ENCODE measurements at places on chromosomes 11 and 22. TPM values are rescaled to one million over a fixed set of nuclear protein-coding genes. Genes with fewer than 3 reads are reported as not detected.

GRCh38 chr11:3170044-3170755 is 5.1 kb upstream of the OSBPL5 start:
- no peak for DNase-seq

GRCh38 chr22:31451709-31452571 is 37.7 kb downstream of the EIF4ENIF1 start:
- no peak for DNase-seq

DNA sequence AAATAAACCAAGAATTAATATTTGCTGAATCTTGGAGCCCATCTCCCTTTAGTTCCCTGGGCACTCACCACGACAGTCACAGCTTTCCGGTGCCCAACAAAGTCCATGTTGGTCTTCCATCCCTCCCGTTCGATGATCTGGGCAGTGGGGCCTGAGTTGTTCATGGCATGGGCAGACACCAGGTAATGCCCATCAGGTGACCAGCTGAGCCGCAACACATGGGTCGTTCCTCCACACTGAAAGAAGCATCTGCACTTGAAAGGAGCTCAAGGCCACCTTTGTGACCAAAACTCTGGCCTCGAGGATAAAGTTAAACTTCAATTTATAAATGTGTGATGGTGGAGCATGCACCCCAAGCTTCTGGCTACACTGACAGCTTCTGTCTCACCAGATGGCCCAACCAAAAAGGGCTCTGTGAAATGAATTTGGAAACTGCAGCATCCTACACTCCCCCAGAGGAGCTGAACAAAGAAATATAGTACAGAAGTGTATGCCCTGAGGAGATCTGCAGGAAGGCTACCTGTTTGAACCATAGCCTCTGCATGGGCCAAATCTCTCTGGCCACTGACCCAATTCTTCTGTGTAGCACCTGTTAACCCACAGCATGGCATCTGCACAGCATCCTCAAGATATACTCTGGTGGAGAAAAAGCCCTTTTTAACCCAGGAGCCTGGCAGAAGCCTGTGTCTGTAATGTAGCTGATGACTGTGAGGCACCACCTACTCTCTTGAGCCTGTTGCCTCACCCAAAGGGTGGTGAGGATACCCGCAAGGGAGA is 37.1 kb downstream of the HIRA start:
- DNase-seq: no peak

DNA sequence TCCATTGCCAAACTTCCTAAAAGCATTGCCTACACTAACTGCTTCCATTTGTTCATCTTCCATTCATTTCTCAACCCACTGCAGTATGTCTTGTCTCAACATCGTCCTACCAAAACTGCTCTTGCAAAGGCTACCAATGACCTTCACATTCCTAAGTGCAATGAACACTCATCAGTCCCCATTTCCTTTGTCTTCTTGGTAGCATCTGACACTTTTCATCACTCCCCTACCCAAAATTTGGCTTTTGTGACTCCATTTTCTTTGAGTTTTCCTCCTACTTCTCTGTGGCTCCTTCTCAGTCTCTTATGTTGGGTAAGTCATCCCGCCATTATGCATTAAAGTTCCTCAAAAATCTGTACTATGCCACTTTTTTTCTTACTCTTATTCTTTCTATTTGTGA is 135.4 kb downstream of the CCDC81 start:
- no peak for DNase-seq

The CSNK2A3 gene
- total RNA-seq: 1.0 TPM

DNA sequence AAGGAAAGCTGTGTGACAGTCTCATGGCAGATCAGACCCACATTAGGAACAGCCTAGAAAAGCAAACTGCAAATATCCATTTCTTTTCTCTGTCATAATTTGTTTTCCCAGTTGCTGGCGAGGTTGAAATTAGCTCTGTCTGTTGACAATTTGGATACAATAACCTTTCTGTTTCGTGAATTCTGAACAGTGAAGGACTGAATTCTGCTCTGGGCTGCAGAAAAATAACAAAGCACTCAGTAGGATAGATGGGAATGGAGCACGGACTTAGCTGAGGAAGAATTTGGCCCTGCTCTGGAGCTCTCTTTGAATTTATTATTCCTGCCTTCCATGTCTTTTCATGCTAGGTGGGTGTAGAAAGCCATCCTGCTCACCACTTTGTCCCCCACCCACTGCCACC is 140.3 kb downstream of the RRAS2 start:
- DNase-seq: no peak

- no peak for DNase-seq
Observed at GRCh38 chr11:47106798-47107411, 69.8 kb downstream of the ARFGAP2 start.

DNA sequence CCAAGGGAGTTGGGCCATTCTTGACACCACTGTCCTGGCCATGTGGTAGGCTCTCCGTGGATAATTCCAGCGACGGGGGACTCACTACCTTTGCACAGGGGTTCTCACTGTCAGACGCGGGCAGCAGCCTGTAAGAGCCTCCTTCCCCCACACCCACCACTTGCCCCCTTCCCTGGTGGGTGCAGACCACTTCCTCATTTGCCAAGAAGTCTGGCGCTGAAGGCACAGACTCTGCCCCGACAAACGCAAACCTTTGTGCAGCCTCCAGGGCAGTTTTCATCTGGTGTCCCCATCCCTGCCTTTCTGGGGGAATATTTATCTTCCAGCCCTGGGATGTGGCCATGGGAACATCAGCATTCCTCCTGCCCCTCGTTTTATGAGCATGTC is 422.5 kb downstream of the SHANK2 start:
- no peak for DNase-seq

The ZNF74 gene
- 11.5 TPM for total RNA-seq

The SAA2 gene
- not detected for total RNA-seq

The EWSR1 gene
- total RNA-seq: 221 TPM

The ELP4 gene
- total RNA-seq: 51.2 TPM

DNA sequence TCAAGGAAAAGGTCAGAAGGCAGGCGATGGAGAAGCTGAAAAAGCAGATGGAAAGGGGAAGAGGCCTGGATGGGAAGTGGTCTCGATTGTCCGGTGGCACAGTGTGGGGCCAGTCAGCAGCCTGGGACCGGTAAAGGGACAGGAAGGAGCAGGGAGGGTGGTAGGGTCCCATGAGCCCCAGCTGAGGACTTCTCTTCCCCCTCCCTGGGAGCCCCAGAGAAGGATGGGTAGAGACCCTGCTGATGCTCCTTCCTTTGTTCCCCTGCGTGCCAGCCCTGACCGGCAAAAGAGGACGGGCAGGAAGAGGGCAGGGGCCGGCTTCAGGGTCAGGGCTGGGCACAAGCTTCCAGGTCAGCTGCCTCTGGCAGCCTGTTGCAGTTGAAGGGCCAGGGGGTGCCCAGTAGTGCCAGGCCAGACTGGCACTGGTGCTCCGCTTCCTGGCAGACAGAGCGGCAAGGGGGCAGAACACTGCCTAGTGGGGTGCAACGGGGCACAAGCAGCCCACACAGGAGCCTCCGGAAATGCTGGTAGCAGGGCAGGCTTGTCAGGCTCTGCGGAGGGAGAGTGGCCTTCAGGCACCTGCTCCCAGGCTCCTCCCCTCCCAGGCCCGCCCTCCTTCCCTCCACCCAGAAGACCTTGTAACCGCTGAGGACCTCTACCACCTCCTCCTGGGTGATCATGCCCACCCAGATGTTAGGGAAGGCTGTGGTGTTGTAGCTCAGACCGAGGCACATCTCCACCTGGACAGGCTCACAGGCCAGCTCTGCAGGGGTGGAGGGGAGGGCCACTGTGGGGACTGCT is 739 bp upstream of the C1QTNF5 start:
- no peak for DNase-seq

DNA sequence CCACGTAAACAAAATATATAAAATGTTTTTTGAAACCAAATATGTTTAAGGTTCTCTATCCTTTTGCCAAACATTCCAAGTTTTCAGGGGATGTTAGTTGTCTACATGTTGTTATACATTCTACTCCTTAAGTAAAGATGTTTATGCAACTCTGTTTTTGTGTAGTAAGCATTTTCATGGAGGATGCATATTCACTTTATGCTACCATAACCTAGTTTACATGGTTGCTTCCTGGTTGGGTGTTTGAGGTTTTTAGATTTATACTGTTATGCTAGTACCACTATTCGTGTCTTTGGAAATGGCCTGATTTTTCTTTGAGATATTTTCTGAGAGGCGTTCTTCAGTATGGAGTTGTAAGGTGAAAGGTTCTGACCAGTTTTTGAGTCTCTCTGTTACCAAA is 131.1 kb upstream of the SORL1-AS1 start:
- DNase-seq: no peak

- DNase-seq: no peak
Observed at GRCh38 chr11:41533761-41534160, 74.3 kb upstream of the LRRC4C start.
